ENCODE measurements at places on chromosomes 3 and 15. TPM values are rescaled to one million over a fixed set of nuclear protein-coding genes. Genes with fewer than 3 reads are reported as not detected.

PLSCR4 gene
- total RNA-seq: 0.31 TPM

PLSCR2 gene
- not detected for total RNA-seq

FETUB gene
- not detected for total RNA-seq

DNA sequence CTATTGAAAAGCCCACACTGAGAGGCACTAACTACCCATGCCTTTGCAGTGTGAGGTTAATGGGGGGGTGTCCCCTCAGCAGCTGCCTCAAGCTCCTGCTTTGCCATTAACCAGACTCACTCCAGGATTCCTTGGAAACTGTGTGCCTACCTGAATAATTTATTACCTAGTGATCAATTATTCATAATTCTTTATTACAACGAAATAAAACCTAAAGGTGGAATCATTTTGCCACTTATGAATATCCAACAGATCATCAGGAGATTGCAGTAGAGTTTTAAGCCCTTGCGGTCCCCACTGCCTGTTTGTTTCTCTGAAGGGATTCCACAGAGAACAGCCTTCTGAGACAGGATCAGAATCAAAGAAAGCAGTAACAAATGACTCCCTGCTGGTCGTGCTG, 23.3 kb downstream of the NEK11 start:
- DNase-seq: no peak

GRCh38 chr15:70195171-70195570, 97.5 kb upstream of the TLE3 start:
- DNase-seq: no peak

DNA sequence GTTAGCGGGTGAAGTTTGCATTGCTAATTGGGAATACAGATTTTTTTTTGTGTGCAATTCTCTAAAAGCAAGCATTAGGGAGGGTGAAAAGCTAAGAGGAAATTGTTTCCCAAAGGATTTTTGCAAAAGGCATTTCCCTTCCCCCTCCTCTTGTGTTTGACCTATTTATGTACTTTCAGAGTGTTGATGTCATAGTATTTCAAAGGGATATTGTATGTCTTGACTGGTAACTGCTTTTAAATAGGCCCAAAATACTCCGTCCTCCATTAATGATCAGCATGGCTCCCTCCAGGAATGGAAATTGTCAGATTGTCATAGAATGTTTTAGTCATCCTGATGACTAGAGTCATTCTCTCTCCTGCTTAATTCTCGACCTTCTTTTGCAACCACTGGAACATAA, 32.4 kb downstream of the TRIM71 start:
- DNase-seq: no peak

Data from activated CD8-positive, alpha-beta T cell treated with anti-CD3 and anti-CD28 coated beads, Interleukin-2, amount 10 ng/mL, durations not matched to agents 7 days and 5 days (primary cell).